HFFc6 (cell line): ENCODE measurements at places on chromosomes 13 and 19.

DNA sequence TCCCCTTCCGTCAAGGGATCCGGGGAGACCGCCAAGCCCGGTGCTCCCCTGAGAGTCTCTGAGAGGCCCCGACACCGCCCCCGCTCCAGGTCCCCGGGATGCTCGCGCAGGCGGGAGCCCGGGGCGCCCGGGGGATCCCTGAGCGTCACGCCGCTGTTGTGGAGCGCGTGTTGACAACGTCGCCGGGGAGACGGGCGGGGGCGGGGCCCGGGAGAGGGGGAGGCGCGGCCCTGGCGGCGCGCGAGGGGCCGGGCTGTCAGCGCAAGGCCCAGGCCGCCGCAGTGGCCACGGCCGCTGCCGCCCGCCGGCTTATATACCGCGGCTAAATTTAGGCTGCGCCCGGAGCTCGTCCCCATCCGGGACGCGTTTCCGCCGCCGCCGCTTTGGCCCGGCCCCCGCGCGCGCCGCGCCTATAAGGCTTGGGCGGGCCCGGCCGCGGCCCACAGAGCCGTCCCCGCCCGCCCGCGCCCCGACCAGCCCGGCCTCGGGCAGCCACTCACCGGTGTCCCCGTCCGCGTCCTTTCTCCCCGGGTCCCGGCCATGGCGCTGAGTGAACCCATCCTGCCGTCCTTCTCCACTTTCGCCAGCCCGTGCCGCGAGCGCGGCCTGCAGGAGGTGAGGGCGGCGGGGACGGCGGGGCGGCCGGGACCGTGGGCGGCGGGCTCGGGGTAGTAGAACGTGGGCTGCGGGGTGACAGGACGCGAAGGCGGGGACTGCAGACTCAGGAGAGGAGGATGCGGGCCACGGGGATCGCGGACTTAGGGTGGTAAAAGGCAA is at the start of gene KLF2:
TSS of gene KLF2 (plus strand) at position 443 of the 777 bp plus-strand sequence. CDS start at position 541, 98 bp downstream.
- peak; percentile 93 for DNase-seq

GRCh38 chr13:35475960-35476943 is at the start of gene MAB21L1:
MAB21L1 (minus strand) TSS chr13:35476689; CDS start chr13:35476138, 551 bp downstream.
- peak; percentile 91 for DNase-seq

- DNase-seq: no peak
Observed at GRCh38 chr13:72204291-72204690, 337.3 kb upstream of the DACH1 start.

DNA sequence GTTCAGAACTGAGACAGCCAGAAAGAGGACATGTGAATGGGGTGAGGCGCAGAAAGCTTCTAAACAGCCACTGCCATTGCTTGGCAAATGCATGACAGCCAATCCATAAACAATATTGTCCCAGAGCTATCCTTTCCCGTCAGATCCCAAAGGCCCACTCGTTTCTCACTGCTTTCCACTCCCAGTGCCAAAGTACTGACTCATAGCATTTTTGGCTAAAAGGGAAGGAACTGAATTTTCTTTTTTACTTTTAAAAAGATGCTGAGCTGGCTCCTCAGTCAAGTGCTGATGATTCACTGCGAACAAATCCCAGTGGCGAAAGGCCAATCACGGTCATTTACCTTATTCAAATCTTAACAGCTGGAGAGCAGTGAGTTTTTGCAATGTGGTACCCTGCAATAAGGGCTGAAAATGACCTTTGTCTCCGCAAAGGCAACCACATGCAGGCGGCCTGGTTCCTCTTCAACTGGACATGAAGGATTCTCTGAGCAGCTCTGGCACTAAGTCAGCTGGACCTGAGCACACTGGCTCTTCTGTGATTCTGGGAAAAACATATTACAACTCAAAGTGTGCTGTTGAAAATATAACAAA is 151.7 kb downstream of the DCLK1 start:
- DNase-seq: peak; percentile 83

DNA sequence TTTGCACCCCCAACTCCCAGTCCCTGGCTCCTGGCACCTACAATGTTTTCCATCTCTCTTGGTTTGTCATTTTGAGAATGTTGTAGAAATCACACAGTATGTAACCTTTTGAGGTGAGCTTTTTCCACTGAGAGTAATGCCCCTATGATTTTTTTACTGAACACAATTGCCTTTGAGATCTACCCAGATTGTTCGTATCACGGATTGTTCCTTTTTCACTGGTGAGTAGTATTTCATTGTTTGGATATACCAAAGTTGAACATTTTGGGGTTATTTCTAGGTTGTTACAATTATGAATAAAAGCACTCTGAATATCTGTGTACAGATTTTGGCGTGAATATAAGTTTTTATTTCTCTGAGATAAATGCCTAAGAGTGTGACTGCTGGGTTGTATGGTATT is 17.7 kb upstream of the ANKRD10 start:
- no peak for DNase-seq

- DNase-seq: no peak
Observed at GRCh38 chr19:1715540-1715939, 37.8 kb upstream of the ONECUT3 start.

- DNase-seq: peak; percentile 54
Observed at GRCh38 chr13:95300625-95301182, 547 bp downstream of the ABCC4 start.

DNA sequence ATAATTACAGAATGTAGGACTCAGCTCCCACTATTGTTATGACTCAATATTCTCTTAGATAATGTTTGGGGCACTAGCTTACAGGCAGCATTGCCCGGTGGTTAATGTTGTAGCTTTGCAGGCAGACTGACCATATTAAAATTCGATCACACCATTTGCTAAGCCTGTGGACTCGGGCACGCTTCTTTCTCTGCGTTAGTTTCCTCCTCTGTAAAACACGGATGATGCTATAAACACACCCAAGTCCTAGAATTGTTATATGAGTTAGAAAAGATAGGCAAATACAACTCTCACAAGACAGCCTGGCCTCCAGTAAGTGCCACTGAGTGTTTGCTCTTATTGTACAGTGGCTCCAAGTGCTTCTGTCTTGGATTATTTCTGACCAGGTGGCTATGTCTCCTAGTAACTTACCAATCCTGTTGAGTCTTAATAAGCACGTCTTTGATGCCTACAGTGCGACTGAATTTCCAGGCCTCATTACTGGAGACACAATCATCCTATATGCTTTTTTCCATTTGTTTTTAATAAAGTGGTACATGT is 50.0 kb upstream of the ALOX5AP start:
- no peak for DNase-seq

- no peak for DNase-seq
Observed at GRCh38 chr13:62837895-62838294, 1422.2 kb upstream of the PCDH20 start.

- no peak for DNase-seq
Observed at GRCh38 chr13:22770891-22771290, 409.9 kb upstream of the SGCG start.

- DNase-seq: no peak
Observed at GRCh38 chr13:109656206-109656605, 130.2 kb downstream of the IRS2 start.

GRCh38 chr13:25455146-25455545 is 83.4 kb downstream of the ATP8A2 start:
- DNase-seq: no peak

GRCh38 chr19:11130824-11131455 is 24.6 kb downstream of the SPC24 start:
- DNase-seq: peak; percentile 56

GRCh38 chr13:68727798-68728197 is 1379.8 kb upstream of the ATXN8OS start:
- DNase-seq: no peak

DNA sequence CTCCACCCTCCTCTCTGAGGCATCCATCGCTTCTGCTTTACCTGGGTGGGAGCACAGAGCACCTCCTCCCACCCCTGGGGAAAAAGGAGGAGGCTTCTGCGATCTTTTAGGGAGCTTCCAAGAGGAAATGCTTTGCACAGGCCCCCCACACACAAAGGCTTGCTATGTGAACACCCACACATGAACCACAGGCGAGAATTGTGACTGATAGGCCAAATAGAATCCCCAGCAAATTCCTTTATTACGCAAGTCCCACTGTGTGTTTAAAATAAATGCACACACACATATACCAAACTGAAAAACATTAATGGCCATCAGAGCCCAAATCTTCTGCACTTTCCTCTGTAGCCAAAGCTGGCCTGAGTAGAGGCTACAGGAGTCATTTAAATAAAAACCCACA is 50.6 kb downstream of the HSPH1 start:
- DNase-seq: no peak

DNA sequence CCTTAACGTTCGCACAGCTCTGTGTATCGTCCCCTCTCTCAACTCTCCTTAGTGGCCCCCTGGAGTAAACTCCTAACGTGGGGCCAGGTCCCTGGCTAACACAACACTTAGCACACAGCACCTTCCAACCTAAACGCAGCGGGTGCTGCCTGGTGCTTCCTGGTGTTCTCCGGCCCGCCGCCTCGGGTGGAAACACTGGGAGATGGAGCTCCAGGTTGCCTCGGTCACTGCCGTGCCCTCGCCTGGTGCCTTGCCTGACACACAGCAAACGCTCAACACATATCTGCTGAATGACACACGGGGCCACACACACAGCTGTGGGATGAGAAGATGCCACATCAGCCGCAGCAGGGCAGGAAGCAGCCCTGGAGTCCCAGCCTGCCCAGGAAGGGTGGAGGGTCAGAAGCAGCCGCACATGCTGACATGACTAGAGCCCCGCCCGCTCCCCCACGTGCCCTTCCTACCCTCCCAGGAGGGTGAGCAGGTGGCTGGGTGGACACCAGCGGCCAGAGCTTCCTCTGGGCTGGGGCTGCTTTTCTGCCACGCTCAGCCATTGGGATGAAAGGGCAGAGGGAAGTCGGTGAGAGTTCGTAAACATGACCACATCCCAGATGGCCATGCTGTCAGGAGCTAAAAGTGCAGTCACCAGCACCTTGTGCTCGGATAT is 6.6 kb downstream of the PEPD start:
- DNase-seq: peak; percentile 21

- no peak for DNase-seq
Observed at GRCh38 chr13:92825938-92826596, 400.5 kb upstream of the GPC6 start.

DNA sequence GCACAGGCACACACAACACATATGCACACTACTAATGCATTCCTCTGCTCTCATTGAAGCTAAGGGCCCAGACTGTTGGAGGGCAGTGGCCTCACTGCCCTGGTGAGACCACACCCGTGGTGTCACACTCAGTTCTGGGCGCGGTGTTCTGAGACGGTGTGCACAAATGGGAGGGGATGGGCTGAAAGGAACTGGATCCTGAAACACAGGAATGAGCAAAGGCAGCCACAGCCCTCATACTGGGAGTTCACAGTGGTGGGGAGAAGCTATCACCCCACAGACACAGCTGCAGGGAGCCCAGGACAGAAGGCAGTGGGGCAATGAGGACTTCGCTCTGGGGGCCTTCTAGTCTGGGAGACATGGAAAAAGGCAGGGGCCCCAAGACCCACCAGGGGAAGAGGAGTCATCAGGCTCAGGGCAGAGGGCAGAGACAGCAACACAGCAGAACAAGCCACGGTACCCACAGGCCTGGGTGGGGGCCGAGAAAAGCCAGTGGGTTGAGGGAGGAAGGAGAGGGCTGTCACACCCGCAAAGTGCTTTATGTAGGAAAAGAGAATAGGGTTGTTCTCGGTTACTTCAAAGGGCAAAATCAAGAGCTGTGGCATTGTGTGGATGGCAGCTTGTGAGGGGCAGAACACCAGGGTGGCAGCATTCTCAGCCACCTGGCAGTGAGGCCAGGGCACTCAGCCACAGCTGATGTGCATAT is 75.4 kb upstream of the GPR183 start:
- no peak for DNase-seq
